Fibroblast of skin of scalp (primary cell): ENCODE measurements at places on chromosomes 12 and 14.

DNA sequence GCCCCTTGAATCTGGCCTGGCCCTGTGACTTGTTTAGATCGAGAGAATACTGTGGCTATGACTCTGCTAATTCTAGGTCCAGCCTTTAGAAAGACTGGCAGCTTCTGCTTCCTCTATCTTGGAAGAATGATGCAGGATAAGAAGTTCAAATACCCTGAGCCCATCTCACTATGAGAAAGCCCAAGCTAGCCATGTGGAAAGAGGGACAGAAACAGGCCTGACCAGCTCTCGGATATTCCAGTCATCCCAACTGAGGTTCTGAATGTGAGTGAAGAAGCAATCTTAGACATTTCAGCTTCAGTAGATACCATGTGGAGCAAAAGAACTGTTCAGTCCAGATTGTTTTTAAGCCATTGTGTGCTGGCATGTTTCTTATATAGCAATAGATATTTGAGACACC is 17.3 kb upstream of the KRR1 start:
- no peak for DNase-seq

- DNase-seq, result peak; percentile 72
Observed at GRCh38 chr12:65868133-65868705, 43.9 kb downstream of the HMGA2 start.

GRCh38 chr12:78035901-78036606 is 205.4 kb downstream of the NAV3 start:
- DNase-seq, result no peak

DNA sequence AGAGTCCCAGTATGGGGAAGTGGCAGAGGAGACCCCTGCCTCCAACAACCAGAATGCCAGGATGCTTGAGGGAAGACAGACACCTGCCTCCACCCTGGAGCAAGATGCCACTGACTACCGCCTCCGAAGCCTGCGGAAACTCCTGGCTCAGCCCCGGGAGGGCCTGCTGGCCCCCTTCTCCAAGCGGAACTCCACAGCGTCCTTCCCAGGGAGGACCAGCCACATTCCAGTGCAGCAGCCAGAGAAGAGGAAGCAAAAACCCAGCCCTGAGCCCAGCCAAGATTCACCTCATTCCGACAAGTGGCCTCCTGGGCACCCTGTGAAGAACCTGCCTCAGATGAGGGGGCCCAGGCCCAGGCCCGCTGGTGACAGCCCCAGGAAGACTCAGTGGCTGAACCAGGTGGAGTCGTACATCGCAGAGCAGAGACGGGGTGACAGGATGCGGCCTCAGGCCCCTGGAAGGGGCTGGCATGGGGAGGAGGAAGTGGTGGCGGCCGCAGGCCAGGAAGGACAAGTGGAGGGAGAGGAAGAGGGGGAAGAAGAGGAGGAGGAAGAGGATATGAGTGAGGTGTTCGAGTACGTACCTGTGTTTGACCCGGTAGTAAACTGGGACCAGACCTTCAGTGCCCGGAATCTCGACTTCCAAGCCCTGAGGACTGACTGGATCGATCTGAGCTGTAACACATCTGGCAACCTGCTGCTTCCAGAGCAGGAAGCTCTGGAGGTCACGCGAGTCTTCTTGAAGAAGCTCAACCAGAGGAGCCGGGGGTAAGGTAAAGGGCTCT is 93.7 kb downstream of the B4GALNT3 start:
- no peak for DNase-seq

- DNase-seq, result no peak
Observed at GRCh38 chr14:93759719-93760307, 28.5 kb downstream of the PRIMA1 start.

DNA sequence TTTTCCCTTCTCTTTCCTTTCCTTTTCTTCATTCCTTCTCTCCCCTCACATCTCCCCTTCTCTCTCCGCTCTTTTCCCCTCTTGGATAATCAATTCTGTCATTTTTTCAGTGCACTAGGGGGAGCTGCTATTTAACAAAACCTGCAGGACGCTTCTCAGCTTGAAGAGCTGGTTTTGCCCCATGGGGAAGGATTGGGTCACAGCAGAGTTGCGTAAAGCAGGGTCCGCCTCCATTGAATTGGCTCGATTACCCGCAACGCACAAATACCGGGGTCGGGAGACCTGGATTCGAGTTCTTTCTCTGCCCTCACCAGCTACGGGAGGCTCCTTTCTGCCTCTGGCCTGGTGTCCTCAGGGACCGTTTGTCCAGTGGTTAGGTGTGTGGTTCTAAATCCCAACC is 42.1 kb upstream of the CHGA start:
- DNase-seq, result peak; percentile 15

DNA sequence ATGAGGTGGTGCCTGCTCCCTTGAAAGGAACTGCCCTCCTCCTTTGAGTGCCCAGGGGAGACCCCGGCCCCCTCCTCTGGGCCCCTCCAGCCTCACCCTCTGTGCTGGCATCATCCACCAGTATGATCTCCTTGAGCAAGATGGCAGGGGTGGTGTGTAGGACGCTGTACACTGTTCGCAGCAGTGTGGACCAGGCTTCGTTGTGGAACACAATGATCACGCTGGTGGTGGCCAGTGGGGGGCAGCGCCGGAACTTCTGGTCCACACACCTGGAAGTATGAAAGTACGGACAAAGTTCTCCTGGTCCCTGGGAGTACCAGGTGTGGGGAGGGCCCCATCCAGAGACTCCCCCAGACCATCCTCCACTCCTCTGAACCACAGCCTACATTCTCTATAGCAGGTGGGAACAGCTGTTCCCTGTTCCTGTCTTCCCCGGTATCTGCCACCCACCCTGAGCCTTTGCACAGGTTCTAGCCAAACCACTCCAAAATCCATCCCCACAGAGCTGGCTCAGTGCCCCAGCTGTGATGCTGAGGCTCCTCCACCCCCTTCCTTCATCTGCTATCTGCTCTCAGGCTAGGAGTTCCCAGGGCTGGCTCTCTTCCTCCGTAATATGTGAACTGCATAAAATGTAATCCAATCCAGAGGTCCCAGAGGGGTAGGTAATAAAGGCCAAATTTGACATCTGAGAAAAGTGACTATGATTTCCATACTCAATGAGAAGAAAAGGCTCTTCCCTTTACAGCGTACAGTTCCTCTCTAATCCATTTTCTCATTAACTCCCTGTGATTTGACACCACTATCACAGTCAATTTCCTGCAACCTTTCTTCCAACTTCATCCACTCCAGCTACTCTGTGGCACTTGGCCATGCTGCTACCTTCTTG is 13.9 kb downstream of the GALNT6 start:
- no peak for DNase-seq

GRCh38 chr14:91416744-91417119 is 888 bp downstream of the CCDC88C start:
- DNase-seq, result no peak

DNA sequence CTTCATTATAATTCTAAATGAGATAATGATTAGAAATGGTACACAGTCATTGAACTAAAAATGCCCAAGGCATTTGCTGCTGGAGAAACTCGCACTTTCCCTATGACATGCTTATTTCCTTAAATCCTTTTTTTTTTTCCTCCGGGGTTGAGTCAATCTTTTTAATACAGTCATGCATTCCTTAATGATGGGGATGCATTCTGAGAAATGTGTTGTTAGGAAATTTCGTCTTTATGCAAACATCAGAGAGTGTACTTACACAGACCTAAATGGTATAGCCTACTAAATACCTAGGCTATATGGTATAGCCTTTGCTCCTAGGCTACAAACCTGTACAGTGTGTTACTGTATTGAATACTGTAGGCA is 29.8 kb upstream of the DACT1 start:
- peak; percentile 77 for DNase-seq

DNA sequence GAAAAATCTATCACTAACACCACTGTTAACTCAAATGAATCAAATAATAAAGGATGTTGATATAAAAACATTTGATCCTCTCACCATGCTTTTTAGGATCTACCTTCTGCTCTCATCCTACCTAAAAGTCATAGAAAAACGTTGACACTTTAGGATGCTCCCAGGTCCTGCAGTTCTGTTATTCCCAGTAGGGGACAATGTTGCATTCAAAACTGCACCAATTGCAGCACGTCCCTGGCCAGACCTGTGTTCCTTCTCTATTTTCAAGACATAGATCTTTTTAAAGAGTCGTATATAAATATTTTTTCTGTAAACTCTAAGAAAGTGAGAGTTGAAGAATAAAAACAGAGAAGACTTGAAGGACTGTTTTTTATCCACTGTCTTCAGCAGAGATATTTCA is 8.8 kb downstream of the AICDA start:
- DNase-seq, result no peak

- DNase-seq, result no peak
Observed at GRCh38 chr12:111366075-111366474, 2.8 kb downstream of the PHETA1 start.

GRCh38 chr12:113208041-113208934 is 13.0 kb upstream of the TPCN1 start:
- DNase-seq, result no peak

DNA sequence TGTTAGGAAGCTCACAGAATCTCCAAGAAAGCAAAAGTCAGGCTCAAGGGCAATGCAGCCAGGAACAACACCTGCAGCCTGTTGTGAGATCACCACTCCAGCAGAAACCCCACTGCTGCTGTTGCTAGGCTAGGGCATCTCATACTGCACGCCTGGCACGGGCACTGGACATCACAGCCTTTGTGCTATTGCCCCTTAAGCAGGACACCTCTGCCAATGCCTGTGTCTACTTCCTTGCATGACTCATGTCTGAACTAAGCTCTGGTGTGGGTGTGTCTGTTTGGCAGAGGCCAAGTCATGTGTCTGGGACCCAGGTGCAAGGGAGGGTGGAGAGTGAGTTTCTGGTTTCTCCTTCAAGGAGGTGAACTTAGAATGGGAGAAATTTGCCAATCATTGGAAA is 10.0 kb upstream of the DDX47 start:
- peak; percentile 46 for DNase-seq

DNA sequence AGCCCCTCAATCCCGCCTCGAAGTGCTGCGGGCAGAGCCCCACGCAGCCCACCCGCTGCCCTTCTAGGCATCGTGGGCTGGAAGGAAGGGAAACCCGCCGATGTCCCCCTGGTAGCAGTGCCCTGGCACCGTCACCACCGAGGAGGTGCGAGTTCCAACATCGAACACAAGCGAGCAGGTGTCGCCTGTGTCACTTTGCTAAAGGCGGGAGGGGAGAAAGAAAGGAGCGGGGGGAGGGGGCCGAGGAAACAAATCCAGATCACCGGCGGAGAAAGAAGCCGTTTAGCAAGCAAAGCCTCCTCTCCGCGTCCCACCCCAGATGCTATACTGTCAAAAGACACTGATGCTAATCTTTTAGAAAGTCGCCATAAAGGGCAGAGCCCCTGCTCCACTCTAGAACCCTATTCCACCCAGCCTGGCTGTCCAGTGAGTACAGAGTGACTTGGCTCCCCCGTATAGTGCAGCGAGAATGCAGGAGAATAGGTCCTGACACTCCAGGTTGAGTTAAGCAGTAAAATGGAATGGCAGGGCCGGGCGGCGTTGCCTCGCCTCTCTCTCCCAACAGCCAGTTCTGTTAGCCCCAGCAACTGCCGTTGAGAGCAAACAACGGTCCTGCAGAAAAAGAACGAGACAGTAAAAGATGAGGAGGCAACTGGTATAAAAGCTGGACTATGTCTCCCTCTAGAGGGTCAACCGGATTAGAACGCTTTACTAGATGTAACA is 67.9 kb upstream of the USP15 start:
- DNase-seq, result peak; percentile 82

GRCh38 chr12:115324949-115325593 is 641.1 kb upstream of the TBX3 start:
- no peak for DNase-seq

- no peak for DNase-seq
Observed at GRCh38 chr12:102347811-102348210, 132.6 kb downstream of the IGF1 start.

- peak; percentile 71 for DNase-seq
Observed at GRCh38 chr12:95169368-95169767, 47.9 kb downstream of the FGD6 start.

DNA sequence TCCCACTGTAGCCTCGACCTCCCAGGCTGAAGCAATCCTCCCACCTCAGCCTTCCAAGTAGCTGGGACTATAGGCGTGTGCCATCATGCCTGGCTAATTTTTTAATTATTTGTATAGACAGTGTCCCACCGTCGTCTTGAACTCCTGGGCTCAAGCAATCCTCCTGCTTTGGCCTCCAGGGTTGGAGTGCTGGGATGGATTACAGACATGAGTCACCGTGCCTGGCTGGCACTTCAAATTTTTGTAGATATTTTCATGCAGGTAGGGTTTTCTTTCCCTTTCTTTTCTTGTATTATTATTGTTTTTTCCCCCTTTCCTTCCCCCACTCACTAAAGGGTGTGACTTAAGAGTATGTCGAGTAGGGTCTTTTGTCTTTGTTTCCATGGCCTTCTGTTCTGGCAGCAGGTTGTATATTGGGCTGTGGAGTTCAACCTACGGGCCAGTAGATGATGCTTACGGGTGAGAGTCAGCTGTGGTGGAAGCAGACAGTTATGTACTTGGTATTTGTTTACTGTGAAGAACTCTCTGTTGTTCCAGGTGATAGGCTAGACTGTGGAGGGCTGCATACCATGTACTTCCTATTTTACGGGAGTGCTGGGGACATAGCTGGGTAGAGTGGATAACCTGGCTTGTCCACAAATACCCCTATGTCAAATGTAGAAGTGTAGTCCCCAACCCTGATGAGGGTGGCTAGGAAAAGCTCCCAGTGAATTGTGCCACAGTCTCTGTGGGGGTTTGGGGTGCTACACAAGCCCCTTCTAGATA is 30.7 kb downstream of the RAD51B start:
- DNase-seq, result no peak

GRCh38 chr14:72742838-72743195 is 151.1 kb downstream of the DPF3 start:
- DNase-seq, result no peak

- DNase-seq, result no peak
Observed at GRCh38 chr14:99572173-99572999, 31.6 kb downstream of the CCDC85C start.

DNA sequence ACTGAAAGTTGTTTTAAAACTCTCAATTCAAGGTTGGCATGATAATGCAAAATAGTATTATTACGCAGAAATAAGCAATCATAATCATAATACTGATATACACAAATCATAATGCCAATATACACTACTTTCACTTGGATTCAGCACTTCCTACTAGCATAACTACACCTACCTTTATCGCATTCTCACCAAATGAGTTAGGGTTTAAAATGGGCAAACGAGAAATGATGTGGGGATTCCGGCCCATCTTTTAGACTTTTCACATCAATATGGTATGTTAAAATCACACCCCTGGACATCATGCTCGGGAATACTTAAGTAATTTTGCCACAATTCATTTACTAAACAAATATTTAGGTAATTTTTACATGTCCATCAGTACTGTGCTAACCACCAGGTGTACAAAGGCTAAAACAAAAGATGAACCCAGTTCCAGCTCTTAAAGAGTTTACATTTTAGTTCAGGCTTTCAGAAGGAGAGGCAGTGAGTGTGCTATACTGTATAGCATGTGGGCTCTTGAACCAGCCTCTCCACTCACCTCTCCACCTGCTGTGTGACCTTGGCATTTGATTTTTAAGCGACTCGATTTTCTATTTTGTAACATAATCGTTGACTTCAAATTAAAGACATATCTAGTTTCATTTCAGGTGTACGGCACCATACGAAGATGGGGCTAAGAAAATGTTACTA is 1.1 kb upstream of the USP15 start:
- DNase-seq, result no peak

GRCh38 chr12:20211541-20211940 is 156.8 kb upstream of the PDE3A start:
- DNase-seq, result no peak

GRCh38 chr14:53055003-53055402 is 98.1 kb downstream of the DDHD1 start:
- peak; percentile 66 for DNase-seq
